ENCODE measurements at places on chromosomes 1 and 21.

DNA sequence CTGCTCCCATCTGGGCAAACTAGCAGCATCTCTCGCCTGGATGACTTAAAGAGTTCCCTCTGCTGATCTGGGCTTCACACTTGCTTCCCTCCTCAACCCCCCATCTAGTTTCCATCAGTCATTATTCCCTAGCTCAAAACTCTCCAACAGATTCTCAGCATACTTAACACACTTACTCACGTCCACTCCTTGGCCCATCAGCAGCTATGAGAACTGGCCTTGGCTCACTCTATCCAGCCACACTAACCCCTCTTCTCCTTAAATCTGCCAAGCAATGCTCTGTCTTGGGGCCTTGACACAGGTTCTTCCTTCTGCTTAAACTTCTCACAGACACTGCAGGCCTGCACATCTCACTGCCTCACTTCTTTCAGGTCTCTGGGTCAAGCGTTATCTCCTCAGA is 41.6 kb downstream of the GNG12 start:
- DNase-seq, result no peak

- DNase-seq, result no peak
These were observed 252.2 kb upstream of the ADAMTS5 start for GRCh38 chr21:27219068-27219467.

GRCh38 chr1:155069551-155070157 is 6.1 kb downstream of the EFNA4 start:
- no peak for DNase-seq

- DNase-seq, result no peak
These were observed 25.7 kb upstream of the KCNC4 start for GRCh38 chr1:110184446-110184845.

GRCh38 chr1:213103377-213104306 is 52.6 kb downstream of the RPS6KC1 start:
- DNase-seq, result no peak

DNA sequence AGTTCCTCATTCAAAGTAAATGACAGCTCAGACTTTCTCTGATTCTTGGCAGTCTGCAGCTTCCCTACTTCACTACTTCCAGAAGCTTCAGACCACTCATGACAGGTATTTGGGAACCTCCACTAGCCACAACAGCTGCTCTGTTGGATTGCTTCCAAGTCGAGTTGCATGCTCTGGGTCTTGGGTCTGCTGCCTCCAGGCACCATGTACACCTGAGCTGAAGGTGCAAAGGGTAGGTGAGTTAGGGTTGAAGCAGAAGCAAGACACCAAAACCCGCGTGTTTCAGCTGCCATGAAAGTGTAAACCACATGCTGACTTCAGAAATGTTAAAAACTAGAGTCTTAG is 62.7 kb downstream of the ZNF684 start:
- no peak for DNase-seq

- DNase-seq, result no peak
These were observed 1.4 kb upstream of the TLCD4 start for GRCh38 chr1:95115708-95116137.

DNA sequence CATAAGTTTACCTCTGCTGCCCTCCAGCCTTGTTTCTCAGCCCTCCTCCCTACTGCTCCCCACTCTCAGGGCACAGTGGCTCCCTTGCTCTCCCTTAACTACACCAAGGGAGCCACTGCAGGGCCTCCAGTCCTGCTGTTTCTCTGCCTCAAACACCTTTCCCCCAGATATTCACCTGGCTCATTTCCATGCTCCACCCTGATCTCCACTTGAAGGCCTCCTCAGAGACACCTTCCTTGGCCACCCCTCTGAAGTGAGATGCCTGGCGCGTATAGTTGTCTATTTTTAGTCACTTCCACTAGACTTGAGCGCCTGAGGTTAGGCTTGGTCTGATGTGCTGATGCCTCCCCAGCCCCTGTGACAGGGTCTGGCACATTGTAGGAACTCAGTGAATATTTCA is 34.9 kb downstream of the SEC16B start:
- DNase-seq, result no peak

GRCh38 chr1:176531036-176531435 is 68.1 kb downstream of the PAPPA2 start:
- no peak for DNase-seq

- no peak for DNase-seq
These were observed 5.1 kb upstream of the UTP25 start for GRCh38 chr1:209822706-209823105.

- DNase-seq, result no peak
These were observed 259.7 kb upstream of the VAMP3 start for GRCh38 chr1:7511381-7511780.

DNA sequence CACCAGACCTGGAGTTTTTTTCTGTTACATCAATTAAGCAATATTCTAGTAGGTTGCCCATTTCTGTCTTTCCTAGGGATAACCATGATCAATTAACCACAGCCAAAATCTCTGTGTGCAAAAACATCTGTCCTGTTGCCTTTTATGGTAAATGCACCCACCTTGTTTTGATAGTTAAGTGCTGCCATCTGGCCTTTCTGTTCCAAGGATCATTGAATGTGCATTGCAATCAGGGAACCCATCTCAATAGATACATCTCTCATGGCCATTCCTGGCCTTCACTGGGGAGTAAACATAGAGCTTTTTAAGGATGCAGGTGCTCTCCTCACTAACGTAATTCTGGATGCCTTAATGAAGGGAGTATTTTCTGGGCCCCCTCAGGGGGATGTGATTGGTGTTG is 111.8 kb upstream of the KIAA1614 start:
- no peak for DNase-seq

GRCh38 chr1:193767886-193768285 is 581.5 kb upstream of the B3GALT2 start:
- no peak for DNase-seq

- no peak for DNase-seq
These were observed 31.2 kb upstream of the DPT start for GRCh38 chr1:168760241-168760640.

Measured in NCI-H1048 (cell line).